Fibroblast of the aortic adventitia (primary cell): ENCODE measurements at places on chromosomes 6 and 20. TPM values are rescaled to one million over a fixed set of nuclear protein-coding genes. Genes with fewer than 3 reads are reported as not detected.

- no peak for DNase-seq
Observed at GRCh38 chr20:58228103-58228483, 360 bp downstream of the ANKRD60 start.

- DNase-seq: no peak
Observed at GRCh38 chr20:32462900-32463641, 104.9 kb downstream of the ASXL1 start.

DNA sequence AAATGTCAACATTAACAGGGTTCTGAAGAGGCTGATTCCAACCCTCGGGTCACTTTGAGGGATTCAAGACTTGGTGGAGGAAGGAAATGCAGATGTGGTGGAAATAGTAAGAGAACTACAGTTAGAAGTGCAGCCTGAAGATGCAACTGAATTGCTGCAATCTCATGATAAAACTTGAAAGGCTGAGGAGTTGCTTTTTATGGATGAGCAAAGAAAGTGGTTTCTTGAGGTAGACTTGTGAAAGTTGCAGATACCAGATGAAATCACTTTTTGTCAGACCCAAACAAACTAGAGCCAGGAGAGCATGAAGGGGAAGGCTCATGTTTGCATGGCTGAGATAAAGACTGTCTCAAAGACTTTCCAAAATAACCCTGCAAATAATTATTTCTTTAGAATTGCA, 16.2 kb downstream of the ANKRD6 start:
- DNase-seq: no peak

DNA sequence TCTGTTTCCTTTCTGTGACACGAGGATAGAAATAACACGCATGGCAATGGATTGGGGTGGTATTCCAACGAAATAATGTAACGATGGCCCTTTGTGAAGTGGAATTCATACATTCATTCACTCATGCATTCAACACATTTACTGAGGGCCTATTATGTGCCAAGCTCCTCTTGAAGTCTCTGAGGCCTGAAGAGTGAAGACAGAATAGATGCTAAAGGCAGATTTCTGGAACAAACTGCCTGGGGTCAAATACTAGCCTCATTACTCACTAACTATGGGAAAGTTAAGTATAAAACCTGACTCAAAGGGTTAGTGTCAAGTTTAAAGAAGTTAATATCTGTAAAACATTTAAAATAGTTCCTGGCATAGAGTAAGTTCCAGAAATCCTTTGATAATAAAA, 279.6 kb upstream of the SULF2 start:
- DNase-seq: peak; percentile 11

DNA sequence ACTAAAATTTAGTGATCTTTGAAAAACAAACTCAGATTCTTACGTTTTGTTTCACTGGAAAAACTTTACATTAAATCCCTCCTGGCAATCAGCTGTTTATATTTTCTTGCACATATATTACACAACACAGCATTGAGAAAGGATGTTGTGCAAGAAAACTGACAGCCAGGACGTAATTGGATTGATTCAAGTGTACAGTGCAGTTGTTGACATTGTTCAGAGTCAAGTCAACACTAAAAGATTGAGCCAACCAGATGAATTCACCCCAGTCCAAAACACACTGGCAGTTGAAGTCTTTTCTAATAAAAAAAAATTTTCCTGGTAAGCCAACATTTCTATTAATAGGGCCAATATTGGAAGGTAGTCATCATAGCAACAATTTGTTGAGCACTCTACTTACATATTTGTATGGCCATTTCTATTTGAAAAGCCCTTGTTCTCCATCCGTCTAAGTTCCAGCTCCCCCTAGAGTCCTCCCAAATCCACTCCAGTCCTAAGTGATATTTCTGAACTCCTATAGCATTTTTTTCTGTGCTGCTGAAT, 20.9 kb upstream of the VNN1 start:
- DNase-seq: peak; percentile 25

GRCh38 chr6:32475392-32476206, 35.9 kb downstream of the HLA-DRA start:
- no peak for DNase-seq

Gene PSMF1
- total RNA-seq: 62.1 and 142 TPM in 2 replicates
